T-helper 17 cell (primary cell): ENCODE measurements at places on chromosomes 6 and 20. TPM values are rescaled to one million over a fixed set of nuclear protein-coding genes. Genes with fewer than 3 reads are reported as not detected.

The RIPPLY2 gene
- total RNA-seq, result not detected

The BFSP1 gene
- 1.0 TPM for total RNA-seq

- no peaks in the 10 kb centered on the region for H3K36me3 ChIP-seq
- no peaks in the 10 kb centered on the region for H3K4me1 ChIP-seq
- no peak overlapping the region for H3K27ac ChIP-seq
- no peaks in the 10 kb centered on the region for H3K27me3 ChIP-seq
- no peak for DNase-seq
Measured at GRCh38 chr6:55208478-55209458, 34.5 kb downstream of the HCRTR2 start.

DNA sequence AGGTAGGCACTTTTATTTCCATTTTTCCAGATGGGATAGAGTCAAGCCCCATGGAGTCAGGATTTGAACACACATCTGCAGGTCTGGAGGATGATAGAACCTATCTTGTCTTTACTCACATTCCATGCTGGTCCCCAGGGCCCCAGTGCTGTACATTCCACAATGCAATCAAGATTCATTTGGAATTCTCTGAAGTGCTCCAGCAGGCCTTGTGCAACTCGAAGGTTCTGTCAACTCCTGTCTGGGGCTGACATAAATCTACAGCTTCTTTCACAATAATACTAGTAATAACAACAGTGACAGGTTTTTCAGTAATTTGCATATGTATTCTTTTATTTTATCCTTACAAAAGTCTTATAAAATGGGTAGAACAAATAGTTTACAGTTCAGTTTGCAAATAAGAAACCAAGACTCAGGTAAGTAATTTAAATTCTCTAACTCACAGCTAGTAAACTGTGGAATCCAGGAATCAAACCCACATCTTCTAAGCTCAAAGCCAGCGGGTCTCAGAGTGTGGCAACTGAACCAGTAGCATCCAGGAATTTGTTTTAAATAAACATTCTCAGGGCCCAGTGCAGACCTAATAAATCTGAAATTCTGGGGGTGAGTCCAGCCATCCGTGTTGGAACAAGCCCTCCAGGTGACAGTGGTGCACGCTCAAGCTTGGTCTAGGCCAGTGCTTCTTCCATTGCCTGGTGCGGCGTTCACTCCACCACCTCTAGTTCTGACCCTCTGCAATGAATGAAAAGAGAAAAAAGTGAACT, 137.0 kb upstream of the TNFAIP3 start:
- peaks cover 3% of the 10 kb centered on the region for H3K4me1 ChIP-seq
- no peak for DNase-seq
- peaks cover 7% of the 10 kb centered on the region for H3K27me3 ChIP-seq
- H3K4me3 ChIP-seq, result no peak overlapping the region
- H3K36me3 ChIP-seq, result peaks cover 2% of the 10 kb centered on the region
- peak overlapping the region; percentile 45 for H3K27ac ChIP-seq
